AG09309 (cell line): ENCODE measurements at places on chromosomes 3 and 15.

GRCh38 chr3:45199837-45200648 lies 26.0 kb downstream of the TMEM158 start:
- DNase-seq = peak; percentile 68

DNA sequence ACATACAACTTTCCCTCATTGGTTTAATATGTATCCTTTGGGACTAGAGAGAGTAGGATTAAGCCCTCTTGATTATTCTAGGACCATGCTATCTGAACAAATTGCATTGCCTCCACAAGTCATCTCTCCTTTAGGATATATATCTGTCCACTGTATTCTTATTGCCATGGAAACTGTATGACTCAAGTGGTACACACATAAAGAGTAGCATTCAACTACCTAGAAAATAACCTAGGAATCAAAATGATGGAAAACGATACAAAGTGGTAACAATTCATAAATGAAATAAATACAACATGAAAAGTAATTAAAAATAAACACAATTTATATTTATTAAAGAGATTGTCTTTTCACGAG lies 212.1 kb upstream of the P2RY1 start:
- DNase-seq = no peak

- DNase-seq = peak; percentile 32
Observed at GRCh38 chr15:41024131-41024530, 70.9 kb downstream of the CHAC1 start.

DNA sequence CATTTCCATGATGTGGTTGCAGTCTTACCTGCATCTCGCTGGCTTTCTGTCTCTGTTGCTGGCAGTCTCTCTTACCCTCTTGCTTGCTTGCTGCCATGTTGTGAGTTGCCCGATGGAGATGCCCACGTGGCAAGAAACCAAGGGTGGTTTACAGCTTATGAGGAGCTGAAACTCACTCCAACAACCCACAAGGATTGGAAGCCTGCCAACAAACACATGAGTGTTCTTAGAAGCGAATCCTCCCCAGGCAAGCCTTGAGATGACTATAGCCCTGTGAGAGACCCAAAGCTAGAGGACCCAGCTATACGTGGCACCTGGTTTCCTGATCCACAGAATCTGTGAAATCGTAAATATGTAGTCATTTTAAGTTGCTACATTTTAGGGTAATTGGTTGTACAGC lies 490.9 kb upstream of the ADAMTS9 start:
- no peak for DNase-seq

GRCh38 chr15:56871867-56872266 lies 46.6 kb upstream of the TCF12 start:
- no peak for DNase-seq

DNA sequence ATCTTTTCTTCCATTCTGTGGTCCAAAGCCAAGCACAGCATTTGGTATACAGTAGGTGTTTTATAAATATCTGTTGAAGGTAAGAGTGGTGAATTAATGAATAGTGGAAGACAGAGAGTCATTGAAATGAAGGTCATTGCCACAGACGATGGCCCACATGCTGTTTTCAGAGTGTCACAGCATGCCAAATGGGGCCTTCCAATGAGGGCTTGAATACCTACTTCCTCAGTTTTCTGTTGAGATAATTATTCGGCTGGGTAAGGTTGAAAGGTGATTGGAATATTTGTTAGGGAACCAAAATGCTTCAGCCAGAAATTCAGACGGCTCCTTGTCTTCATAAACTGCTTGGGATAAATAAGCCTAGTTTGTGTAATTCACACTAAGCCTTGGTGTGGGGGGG lies 205.3 kb upstream of the TBL1XR1 start:
- DNase-seq = no peak

DNA sequence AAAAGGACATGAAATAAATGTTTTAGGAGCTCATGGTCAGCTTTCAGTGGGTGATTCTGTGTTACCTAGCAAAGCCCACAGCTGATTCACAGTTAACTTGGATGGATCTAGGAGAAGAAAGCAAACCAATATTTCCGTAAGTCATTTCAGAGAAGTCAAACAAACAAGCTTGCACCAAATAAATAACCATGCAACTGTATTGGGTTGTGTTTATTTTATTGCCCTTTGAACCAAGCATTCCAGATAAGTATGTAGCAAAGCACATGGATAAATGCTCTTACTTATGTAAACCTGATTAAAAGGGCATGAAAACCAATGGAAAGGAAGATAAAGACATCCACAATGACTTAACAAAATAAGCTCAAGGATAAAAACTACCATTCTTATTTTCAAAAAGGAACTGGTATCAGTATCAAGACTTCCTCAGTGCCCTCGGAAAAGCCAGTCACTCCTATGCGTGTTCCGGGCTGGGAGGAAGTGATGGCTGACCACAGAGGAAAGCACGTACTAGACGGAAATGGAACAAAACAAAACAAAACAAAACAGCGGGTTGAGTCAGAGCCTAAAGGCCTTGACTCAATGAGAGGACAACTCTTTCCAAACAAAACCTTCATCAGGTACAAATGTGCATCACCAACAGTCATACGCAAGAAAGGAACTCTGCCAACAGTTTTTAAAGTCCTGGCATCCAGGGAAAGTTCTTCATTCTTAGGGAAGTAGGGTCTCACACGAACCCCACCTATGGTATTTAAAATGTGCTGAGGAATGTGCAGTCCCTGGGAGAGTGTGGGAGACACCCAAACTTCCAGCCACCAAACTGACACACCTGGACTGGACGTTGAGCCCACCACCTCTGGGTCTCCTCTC lies 103.3 kb downstream of the SNRK start:
- DNase-seq = no peak

GRCh38 chr3:31858439-31858838 lies 122.6 kb downstream of the OSBPL10 start:
- DNase-seq = no peak

DNA sequence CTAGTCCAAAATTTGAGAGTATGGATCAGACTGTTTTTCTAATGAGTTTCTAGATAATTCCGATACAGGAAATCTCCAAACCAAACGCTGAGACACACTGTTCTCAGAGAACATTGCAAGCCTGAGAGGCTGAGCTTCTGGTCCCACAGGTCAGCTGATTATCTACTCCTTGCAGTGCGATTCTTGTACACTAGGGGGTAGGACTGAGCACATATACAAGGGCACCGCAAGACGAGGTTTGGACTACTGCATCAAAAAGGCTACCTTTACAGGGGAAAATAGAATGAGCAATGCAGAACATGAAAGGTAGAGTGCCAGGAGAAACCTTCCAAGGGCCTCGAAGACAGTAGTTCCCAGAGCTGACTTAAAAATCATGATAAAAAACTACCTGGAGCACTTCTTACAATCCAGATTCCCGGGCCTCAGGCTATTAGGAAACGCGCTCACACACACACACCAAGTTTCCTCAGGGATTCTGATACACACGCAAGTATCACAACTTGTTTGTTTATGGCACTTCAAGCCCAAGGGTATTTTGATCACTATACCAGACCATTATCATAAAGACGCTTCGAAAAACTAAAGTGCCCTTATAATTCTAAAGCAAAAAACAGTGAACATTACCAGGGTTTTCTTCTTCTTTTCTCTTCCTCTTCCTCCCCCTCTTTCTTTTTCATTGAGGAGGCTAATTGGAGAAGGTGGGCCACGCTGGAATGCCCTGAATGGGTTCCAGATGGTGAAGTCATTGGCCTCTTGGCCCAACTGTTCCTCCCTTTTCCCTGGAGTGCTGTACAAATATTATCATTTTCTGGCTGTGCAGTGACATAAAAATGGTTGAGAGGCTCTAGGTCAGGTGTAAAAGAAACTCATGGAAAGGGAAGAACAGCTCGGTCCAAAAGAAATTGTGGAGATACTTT lies 61.8 kb downstream of the SLC12A8 start:
- no peak for DNase-seq
